ENCODE measurements at places on chromosomes 4 and X. TPM values are rescaled to one million over a fixed set of nuclear protein-coding genes. Genes with fewer than 3 reads are reported as not detected.
A peak's percentile ranks its signal among the peaks of the same experiment; 100 is the strongest.

DNA sequence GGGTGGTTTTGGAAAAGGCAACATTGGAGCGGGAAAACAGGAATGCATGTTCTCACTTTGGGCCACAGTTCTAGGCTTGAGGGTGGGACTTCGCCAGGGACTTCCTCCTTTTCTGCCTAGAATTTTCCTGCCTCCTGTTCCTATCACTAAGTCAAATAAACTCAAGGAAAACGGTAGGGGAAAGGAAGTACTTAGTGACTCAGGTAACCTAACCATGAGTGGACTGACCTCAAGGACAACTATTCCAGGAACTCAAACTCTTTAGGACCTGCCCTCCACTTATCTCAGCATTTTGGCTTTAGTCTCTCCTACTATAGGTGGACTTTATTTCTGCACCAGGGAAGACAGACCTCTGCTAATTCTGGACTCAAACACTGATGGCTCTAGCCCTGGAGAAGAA, 281.7 kb downstream of the ZNF674 start:
- H3K27me3 ChIP-seq = no peaks in the 10 kb centered on the region
- H3K27ac ChIP-seq = no peak overlapping the region

DNA sequence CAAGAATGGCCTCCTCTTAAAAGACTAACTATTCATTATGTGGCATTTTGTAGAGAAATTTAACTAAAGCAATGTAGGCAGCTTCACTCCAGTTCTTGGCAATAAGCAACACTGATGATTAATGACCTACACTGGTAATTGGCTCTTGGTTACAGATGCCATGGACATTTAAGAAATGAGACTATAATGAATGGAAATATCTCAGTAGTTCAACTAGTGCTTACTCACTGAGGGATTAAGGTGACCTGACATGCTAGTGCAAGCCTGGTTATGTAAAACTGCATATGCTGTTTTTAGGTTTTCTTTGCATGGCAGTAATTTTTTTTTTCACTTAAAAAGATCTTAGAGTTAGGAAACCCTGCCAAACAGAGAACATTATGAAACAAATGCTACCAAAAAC, 152.7 kb upstream of the AADAT start:
- H3K27me3 ChIP-seq = no peaks in the 10 kb centered on the region
- no peaks in the 10 kb centered on the region for H3K36me3 ChIP-seq
- no peak for DNase-seq
- no peak overlapping the region for H3K4me3 ChIP-seq
- peaks cover 2% of the 10 kb centered on the region for H3K4me1 ChIP-seq

GRCh38 chrX:133745349-133745748, 240.0 kb downstream of the GPC3 start:
- H3K27ac ChIP-seq = no peak overlapping the region
- H3K4me3 ChIP-seq = no peak overlapping the region
- DNase-seq = no peak
- H3K36me3 ChIP-seq = no peaks in the 10 kb centered on the region
- H3K4me1 ChIP-seq = no peaks in the 10 kb centered on the region

- no peaks in the 10 kb centered on the region for H3K27me3 ChIP-seq
- no peak for DNase-seq
- H3K4me3 ChIP-seq = no peak overlapping the region
- no peak overlapping the region for H3K27ac ChIP-seq
- H3K4me1 ChIP-seq = no peaks in the 10 kb centered on the region
These were observed 25.5 kb downstream of the GPAT3 start for GRCh38 chr4:83561381-83561780.

The TRAM1L1 gene
- total RNA-seq = 1.0 TPM

The WFS1 gene
- 63.8 TPM for total RNA-seq

GRCh38 chr4:8136529-8136928, 22.1 kb downstream of the ABLIM2 start:
- H3K36me3 ChIP-seq = no peaks in the 10 kb centered on the region
- no peak for DNase-seq
- H3K27ac ChIP-seq = no peak overlapping the region
- H3K4me1 ChIP-seq = no peaks in the 10 kb centered on the region
- no peak overlapping the region for H3K4me3 ChIP-seq
- no peaks in the 10 kb centered on the region for H3K27me3 ChIP-seq

The TCEANC gene
- 3.9 TPM for total RNA-seq

DNA sequence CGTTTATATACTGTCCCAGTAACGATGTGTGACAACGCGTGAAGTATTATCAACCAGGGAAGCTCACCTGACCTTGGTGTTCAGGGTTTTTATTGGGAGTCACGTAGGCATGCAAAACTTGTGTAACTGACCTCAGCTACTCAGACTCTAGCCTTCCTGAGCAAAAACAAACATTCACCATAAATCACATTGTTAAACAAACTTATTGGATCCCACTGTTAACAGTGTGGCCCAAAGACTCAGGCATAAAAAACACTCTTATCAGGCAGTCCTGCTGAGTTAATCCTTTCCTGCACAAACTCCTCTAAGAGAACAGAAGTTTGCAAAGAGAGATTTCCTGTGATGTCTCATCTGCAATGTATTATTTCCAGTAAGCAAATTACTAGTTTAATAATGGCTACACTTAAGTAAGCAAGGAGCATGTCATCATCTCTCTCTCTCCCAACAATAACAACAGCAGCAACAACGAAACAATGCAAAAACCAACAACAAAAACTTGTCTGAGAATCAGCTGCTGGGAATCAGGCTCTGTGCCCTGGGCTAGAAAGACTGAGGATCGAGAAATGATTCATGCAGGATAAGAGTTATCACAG, 12.0 kb downstream of the GAGE1 start:
- no peak for DNase-seq
- no peaks in the 10 kb centered on the region for H3K27me3 ChIP-seq
- no peak overlapping the region for H3K27ac ChIP-seq
- H3K4me3 ChIP-seq = no peak overlapping the region

The CABS1 gene
- total RNA-seq = not detected

- no peak overlapping the region for H3K27ac ChIP-seq
- H3K4me1 ChIP-seq = no peaks in the 10 kb centered on the region
- no peaks in the 10 kb centered on the region for H3K36me3 ChIP-seq
- H3K27me3 ChIP-seq = no peaks in the 10 kb centered on the region
- H3K4me3 ChIP-seq = no peak overlapping the region
These were observed 48.5 kb downstream of the KLHL15 start for GRCh38 chrX:23978491-23978890.

DNA sequence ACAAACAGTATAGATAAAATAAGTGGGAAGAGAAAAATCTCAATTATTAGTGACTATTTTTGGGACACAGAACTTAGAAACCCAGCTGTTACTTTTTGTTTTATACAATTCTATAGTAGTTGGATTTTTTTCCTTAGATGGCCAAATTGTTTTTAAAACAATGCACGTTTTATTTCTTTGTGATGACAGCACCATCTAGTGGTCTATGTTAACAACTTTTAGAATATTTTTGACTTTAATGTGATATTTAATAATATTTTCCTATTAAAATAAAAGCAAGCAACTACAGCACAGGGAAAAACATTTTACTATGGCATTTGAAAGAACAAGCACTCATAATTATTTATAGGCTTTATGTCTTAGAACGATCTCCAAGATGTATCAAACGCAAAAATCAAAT, 5.6 kb upstream of the SMIM31 start:
- no peaks in the 10 kb centered on the region for H3K4me1 ChIP-seq
- no peaks in the 10 kb centered on the region for H3K27me3 ChIP-seq
- no peaks in the 10 kb centered on the region for H3K36me3 ChIP-seq
- DNase-seq = no peak
- H3K4me3 ChIP-seq = no peak overlapping the region

The DCAF8L2 gene
- total RNA-seq = not detected

- H3K4me1 ChIP-seq = no peaks in the 10 kb centered on the region
- no peak overlapping the region for H3K27ac ChIP-seq
- H3K27me3 ChIP-seq = no peaks in the 10 kb centered on the region
- no peak for DNase-seq
These were observed 87.2 kb upstream of the MCF2 start for GRCh38 chrX:139795196-139795595.

- no peaks in the 10 kb centered on the region for H3K36me3 ChIP-seq
- DNase-seq = no peak
- no peak within 1 kb of the TSS for H3K27ac ChIP-seq
These were observed at the start of gene SOWAHD for GRCh38 chrX:119757979-119758730. Gene SOWAHD, plus strand, starts transcription at chrX:119758588. Its CDS starts 80 bp downstream, at chrX:119758668.

DNA sequence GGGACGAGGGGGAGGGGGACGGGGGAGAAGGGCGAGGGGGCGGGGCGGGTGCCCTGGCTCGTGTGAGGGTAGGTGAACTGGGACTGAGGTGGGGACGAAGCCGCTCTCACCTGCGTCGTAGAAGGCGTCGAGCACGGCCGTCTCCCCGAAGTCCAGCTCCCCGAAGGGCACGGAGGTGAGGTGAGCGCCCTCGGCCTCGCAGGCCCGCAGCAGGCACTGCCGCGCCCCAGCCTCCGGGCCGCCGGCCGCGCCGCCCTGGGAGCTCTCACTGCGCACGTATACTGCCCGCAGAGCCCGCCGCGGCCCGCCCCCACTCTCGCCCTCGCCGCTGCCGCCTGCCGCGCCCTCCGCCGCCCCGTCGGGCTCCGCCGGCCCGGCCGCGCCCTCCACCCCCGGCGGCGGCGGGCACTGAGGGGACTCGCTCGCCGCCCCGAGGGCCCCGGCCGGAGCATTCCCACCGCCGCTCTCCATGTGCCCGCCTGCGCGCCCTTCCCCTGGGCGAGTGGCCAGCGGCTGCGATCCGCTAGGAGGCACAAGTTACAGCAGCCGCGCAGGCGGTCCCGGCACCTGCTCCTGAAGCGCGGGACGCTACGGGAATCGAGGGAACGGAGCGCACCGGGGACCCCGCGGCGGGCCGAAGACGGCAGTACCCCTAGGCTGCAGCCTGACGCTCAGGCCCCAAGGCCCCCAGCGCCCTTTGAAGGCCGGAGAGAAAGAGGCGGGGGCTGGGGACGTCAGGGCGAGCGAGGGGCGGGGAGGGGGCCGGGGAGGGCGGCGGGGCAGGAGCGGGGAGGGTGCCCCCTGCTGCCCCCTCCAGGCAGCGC, at the start of gene MAP3K15:
Gene MAP3K15 (minus strand): TSS at position 718 of the 824 bp plus-strand sequence. CDS start 247 bp downstream, at position 471.
- no peak for DNase-seq
- no peak within 1 kb of the TSS for H3K27ac ChIP-seq
- no peak within 1 kb of the TSS for H3K4me3 ChIP-seq

DNA sequence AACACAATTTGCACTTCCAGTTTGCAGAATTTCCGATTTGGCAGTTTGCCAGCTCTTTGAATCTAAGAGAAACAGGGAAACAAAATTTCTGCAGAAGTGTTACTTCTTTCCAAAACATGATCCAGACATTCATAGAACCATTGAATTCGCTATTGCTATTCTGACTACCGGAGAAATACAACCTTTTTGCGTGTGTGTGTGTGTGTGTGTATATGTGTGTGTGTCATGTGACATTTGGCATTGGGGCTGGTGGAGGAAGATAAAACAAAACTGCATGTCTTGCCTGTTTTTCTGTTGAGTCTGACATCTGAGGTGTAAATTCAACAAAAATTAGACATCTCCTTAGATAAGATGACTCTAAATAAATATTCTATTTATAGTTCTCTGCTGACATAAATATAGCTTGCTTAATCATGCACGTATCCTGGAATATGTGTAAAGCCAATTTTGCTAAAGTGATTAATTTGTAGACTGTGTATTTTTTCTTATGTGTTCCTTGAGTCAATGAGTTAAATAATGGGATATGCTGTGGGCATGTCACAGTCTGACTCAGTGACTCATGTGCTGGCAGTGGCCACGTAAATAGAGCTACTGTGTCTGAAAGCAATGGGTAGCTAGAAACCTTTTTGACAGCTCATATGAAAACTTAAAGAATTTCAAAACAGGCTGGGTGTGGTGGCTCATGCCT, 98.9 kb downstream of the HPGD start:
- DNase-seq = peak; percentile 51
- no peaks in the 10 kb centered on the region for H3K4me1 ChIP-seq
- no peaks in the 10 kb centered on the region for H3K36me3 ChIP-seq

DNA sequence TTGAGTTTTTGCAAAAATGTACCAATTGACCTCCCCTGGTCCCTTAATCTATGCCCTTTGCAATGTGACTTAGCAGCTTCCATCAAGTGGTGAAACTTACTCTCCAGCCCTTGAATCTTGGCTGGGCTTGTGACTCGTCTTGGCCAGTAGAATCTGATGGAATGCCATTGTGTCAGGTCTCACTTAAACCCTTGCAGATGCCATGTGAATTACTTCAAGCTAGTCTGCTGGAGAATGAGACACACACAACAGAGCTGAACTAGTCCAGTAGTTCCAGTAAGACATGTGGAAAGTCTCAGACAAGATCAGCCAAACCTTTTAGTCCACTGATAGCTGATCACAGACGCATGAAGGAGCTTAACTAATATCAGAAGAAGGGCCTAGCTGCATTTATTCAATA, 567.8 kb upstream of the CPEB2 start:
- H3K36me3 ChIP-seq = no peaks in the 10 kb centered on the region
- no peak overlapping the region for H3K27ac ChIP-seq
- H3K4me3 ChIP-seq = no peak overlapping the region
- no peaks in the 10 kb centered on the region for H3K27me3 ChIP-seq
- H3K4me1 ChIP-seq = no peaks in the 10 kb centered on the region

The MAGEA2B gene
- total RNA-seq = not detected

The CTSO gene
- total RNA-seq = 36.5 TPM

The GYPB gene
- not detected for total RNA-seq

The PAGE1 gene
- not detected for total RNA-seq

- peak overlapping the region; percentile 57 for H3K27ac ChIP-seq
- H3K4me3 ChIP-seq = no peak overlapping the region
- peaks cover 23% of the 10 kb centered on the region for H3K4me1 ChIP-seq
- DNase-seq = no peak
- H3K27me3 ChIP-seq = no peaks in the 10 kb centered on the region
These were observed 171.7 kb downstream of the SHROOM3 start for GRCh38 chr4:76606645-76607265.

- DNase-seq = no peak
- no peak overlapping the region for H3K4me3 ChIP-seq
- no peaks in the 10 kb centered on the region for H3K27me3 ChIP-seq
- H3K36me3 ChIP-seq = no peaks in the 10 kb centered on the region
- no peak overlapping the region for H3K27ac ChIP-seq
These were observed 43.7 kb downstream of the SLC10A7 start for GRCh38 chr4:146478009-146478408.

DNA sequence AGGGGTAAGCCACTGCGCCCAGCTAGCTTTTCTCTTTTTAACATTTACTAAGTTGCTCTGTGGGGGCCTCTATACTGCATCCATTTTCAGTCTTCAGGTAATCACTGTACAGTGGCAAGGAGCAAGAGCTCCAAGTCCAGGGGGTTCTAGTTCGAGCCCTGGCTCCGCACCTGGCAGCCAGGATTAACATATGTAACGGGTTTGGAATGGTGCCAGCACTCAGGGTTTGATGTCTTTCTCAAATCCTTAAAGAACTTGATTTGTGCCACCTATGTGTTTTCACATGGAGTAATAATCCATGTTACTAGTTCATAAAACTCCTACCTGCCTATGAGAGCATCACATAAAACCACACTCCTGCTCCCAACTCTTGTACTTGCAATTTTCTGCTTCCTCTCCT, 4.5 kb downstream of the GRPEL1 start:
- no peak for DNase-seq
- H3K36me3 ChIP-seq = peaks cover 8% of the 10 kb centered on the region
- H3K4me3 ChIP-seq = no peak overlapping the region
- peaks cover 6% of the 10 kb centered on the region for H3K4me1 ChIP-seq
- H3K27ac ChIP-seq = no peak overlapping the region
- no peaks in the 10 kb centered on the region for H3K27me3 ChIP-seq
